ENCODE measurements at places on chromosomes 1 and 21.

DNA sequence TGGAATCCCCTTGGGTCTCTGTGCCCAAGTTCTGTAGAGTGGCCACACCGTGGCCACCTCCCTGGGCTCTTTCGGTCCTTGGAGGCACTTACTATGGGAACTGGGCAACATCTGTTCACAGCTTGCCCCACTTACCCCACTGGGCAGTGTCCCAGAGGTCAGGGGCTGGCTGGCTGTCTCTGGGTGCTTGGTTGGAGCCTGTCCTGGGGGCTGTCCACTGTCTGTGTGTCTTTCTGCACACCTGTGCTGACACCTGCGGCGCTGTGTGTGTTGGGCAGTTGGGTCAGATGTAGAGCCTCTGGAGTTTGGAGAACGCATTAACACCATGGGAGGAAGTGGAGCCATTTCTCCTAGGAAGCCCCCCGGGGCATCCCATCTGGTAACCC is 1.3 kb upstream of the TMEM54 start:
- H3K36me3 ChIP-seq, result no peaks in the 10 kb centered on the region
- no peak for DNase-seq
- H3K4me3 ChIP-seq, result no peak overlapping the region

DNA sequence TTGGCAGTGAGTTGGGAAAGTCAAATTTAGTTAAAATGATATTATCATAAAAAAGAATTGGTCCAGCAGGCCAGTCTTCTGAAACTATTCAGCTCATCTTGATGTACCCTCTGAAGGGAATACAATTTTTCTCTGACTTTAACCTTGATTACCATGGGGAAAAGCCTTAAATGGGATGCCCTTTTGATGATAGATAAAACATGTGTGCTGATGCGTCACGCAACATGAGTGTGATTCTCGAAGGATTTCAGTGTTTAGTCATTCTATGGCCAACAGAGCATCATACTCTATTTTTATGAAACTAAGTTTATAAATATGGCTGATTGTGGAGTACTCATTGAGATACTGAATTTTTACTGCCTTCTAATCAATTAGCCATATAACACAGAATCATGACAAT is 171.5 kb downstream of the ZNF281 start:
- H3K4me1 ChIP-seq, result peaks cover 3% of the 10 kb centered on the region
- H3K36me3 ChIP-seq, result no peaks in the 10 kb centered on the region
- H3K27me3 ChIP-seq, result peaks cover 29% of the 10 kb centered on the region
- DNase-seq, result no peak
- no peak overlapping the region for H3K4me3 ChIP-seq
- no peak overlapping the region for H3K27ac ChIP-seq

DNA sequence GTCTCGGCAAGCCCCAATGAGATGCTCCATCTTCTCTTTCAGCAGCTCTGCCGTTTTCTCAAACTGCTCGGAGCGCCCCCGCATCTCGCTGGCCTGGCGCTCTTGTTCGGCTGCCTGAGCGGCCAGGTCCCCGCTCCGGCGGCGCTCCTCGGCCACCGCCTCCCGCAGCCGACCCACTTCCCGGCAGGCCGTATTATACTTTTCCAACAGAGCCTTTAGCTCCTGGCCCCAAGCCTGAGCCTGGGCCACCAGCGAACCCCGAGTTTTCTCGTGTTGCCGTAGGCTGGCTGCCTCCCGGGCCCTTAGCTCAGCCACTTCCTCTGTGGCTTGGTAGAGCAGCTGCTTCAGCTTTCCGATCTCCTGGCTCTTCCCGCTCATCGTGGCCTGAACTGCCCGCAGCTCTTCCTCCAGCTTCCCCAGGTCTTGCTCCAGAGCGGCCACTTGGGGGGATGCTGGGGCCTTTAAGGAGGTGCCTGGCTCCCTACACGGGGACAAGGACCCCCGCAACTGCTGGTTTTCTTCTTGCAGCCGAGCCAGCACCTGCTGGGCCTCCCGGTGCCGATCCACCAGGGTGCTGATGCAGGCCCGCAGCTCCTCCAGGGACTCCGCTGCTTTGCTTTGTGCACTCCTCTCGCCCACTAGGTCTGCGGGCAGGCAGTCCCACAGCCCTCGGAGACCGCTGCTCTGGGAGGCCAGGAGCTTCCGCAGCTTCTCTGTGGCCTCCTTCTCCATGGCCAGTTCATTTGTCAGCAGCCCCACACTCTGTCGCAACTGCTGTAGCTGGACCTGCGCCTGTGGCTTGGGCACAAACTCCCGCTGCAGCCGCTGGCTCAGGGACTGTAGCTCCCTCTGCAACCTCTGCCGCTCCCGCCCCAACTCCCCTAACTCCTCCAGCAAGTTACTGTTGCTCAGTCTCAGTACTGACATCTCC is 13.4 kb upstream of the PIAS3 start:
- peaks cover 21% of the 10 kb centered on the region for H3K4me1 ChIP-seq
- peak overlapping the region; percentile 50 for H3K4me3 ChIP-seq
- H3K27ac ChIP-seq, result peak overlapping the region; percentile 80
- no peaks in the 10 kb centered on the region for H3K27me3 ChIP-seq

DNA sequence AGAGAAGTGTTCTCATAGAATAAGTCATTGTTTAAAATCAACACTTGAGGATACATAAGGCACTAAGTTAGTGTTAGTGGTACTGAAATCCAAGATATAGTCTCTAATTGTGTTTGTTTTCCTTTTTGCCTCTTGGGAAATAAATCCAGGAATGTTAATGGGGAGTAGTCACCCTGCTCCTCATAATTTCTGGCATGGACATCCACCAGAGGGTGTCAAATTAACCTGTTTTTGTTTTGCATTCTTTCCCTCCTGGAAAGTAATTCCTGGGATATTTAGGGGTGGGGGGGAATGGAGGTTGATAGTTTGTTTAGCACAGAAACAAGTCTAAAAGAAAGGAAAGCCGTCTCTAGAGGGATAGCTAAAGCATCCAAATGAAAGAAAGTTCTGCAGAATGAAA is 87.8 kb upstream of the MAP1LC3C start:
- no peaks in the 10 kb centered on the region for H3K27me3 ChIP-seq
- DNase-seq, result no peak
- no peak overlapping the region for H3K27ac ChIP-seq
- no peaks in the 10 kb centered on the region for H3K4me1 ChIP-seq
- no peaks in the 10 kb centered on the region for H3K36me3 ChIP-seq

DNA sequence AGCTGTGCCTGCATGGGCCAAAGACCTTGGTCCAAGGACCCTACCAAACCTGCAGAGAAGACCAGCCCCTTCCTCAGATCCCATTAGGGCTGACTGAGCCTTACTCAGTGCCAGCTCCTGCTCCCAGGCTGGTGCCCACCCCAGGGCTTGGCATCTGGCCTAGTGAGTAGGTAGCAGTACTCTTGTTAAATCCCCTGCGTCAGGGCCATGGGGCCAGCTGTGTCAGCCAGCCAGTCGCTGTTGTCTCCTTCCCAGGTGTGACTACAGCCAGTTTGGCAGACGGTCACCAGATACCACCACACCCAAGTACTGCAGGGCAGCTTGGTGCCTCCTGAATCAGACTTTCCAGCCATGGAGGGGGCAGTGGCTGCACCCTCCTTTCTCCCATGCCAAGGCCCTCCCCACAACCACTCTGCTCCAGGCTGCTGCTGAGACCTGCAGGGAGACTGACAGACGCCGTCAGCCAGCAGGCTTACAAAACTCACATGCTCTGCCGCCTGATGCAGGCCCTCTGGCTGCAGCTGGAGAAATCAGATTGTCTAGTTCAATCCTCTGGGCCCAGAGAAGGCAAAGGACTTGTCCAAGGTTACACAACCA is 3.0 kb downstream of the TENT5B start:
- no peaks in the 10 kb centered on the region for H3K27me3 ChIP-seq
- peak; percentile 84 for DNase-seq
- H3K27ac ChIP-seq, result peak overlapping the region; percentile 93
- peaks cover 65% of the 10 kb centered on the region for H3K4me1 ChIP-seq
- H3K4me3 ChIP-seq, result peak overlapping the region; percentile 68

Measured in suprapubic skin (tissue), 4 donors.